ENCODE measurements at places on chromosomes 6 and 20.
A peak's percentile ranks its signal among the peaks of the same experiment; 100 is the strongest.

DNA sequence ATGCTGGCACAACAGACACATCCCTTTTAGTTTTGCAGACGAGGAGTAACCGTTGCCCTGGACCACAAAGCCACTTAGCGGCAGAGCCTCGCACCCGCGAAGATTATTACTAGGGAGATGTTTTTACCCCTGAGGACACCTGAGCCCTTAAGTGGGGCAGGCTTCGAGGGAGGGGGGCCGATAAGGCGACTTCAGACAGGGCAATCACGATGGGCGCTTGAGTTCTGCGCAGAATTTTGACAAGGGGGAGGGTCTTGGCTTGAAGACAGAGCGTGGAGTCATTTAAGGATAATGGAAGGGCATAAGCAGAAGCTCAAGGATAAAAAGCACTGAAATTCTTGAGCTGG lies 650 bp upstream of the TTK start:
- peak; percentile 27 for DNase-seq

- DNase-seq, result no peak
These were observed 746.0 kb upstream of the ADGRB3 start for GRCh38 chr6:67888886-67889681.

DNA sequence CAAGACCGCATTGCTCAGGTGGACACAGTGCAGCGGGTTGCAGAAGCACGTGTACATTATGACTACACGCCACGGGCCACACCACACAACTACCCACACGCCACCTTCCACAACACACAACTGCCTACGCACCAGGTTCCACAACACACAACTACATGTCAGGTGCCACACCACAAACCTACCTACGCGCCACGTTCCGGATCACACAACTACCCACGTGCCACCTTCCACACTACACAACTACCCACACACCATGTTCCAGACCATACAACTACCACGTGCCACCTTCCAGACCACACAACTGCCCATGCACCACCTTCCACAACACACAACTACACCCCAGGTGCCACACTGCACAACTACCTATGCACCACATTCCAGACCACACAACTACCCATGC lies 20.5 kb downstream of the THBS2 start:
- DNase-seq, result no peak

- no peak for DNase-seq
These were observed 1076.4 kb downstream of the HACE1 start for GRCh38 chr6:103783329-103783728.

DNA sequence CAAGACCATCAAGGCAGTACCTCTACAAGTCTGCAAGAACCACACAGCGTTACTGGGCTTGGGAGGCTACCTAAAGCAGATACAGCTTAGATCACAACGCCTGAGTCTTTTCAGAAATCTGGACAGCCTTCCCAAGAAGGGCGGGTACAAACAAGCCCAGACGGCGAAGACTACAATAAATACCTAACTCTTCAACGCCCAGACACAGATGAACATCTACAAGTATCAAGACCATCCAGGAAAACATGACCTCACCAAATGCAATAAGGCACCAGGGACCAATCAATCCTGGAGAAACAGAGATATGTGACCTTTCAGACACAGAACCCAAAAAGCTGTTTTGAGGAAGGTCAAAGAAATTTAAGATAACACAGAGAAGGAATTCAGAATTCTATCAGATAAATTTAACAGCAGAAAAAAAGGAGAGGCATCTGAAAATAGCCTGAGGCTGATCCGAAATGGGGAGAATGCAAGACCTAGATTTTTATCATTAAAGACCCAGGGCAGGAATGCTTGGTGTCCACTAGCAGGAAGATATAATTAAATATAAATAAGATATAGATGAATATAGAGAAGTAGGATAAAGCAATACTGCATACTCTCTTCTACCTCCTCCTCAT lies 131.7 kb upstream of the COL21A1 start:
- DNase-seq, result no peak

DNA sequence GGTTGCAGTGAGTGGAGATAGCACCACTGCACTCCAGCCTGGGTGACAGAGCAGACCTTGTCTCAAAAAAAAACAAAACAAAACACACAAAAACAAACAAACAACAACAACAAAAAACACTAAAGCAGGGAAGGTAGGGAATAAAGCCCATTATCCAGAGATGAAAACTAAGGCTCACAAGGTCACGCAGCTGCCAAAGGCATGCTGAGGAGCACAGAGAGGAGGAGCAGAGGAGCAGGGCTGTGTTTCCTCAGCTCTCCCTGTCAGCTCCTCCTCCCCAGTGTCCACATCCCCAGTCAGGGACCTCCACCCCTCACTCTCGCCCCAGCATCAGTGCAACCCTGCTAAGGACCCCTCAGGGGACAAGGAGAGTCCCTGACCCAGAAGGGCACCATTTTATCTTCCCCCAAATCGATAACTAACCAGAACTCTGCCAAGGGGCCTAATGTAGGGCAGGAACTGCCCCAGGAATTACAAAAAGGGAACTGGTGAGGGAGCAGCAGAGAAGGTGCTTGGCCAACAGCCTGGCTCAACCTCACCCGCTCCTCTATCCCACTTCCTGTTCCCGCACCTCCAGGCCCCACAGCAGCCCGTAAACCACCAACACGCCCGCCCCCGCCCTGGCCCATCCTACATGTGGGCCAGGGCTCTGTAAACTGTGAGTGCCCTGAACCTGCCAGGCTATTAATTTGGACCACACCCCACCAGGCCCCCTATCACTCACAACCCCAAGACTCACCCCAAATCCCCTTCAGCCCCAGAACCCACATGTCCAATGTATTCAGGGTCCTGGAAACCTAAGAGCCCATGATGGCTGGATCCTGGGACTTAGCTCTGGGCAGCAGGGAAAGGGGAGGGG lies 9.0 kb downstream of the TEAD3 start:
- DNase-seq, result no peak

DNA sequence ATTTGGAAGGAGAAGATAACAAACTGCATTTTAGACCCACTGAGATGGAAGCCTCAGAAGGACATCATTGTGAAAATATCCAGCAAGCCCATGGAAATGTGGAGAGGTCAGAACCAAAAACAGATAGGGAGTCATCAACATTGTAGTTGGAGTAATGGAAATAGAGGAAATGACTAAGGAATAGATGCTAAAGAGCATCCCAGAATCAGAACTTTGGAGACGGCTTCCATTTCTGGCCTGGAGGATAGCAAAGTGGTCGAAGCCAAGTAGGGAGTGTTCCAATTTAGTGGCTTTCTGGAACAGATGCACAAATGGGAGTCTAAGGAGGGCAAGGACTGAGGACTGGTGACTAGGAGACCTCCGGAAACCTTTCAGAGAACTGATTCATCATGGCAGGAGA lies 3.6 kb downstream of the BEND6 start:
- DNase-seq, result no peak

GRCh38 chr20:40749985-40750506 lies 61.0 kb upstream of the MAFB start:
- no peak for DNase-seq

GRCh38 chr6:21137700-21138335 lies 455.7 kb upstream of the SOX4 start:
- no peak for DNase-seq

DNA sequence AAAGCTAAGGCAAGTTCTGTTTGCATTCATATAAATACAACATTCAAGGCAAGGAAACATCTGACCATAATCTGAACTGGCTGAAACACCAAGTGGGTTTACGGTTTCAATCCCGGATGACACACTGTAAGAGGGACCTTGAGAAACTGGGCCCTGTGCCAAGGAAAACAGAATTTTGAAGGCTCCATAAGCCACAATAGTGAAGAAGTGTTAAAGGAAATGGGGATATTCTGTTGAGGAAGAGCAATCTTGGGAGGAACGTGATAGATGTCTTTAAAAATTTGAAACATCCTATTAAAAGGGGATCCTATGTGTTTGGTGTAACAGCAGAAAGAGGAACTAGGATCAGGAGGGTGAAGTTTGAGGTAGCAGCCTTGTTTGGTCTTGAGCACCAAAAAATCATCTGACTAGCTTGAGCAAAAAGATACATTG lies 82.4 kb upstream of the TAB2 start:
- no peak for DNase-seq

DNA sequence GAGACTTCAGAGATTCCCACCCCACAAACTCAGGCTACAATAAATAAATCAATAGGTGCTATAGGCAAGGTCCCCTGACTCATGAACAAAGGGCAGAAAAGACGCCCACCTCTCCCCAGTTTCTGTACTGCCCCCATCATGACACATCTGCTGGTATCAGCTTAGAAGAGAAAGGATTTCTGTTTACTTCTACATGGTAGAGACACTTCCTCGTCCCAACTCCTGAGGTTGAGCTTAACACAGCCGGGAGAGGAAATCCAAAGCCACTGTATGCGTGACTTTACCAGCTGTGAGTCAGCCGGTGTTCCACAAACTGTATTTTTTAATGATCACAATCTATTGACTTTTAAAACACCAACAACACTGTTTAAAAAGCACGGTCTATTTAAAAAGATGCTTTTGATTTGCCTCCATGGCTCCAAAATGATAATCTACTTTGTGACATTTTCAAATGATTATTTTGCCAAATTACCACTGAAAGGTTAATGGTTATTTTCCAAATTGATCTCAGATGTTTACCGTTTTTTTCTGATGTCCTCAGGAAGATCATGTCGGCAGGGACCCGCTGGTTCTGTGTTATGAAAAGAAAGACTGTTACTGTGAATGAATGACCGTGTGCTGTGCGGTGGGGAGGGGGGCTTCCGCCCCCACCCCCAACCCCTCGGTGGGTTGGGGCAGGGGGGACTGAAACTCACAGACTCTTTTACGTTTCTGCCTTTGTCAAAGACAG lies 72.5 kb downstream of the ATP9A start:
- no peak for DNase-seq

DNA sequence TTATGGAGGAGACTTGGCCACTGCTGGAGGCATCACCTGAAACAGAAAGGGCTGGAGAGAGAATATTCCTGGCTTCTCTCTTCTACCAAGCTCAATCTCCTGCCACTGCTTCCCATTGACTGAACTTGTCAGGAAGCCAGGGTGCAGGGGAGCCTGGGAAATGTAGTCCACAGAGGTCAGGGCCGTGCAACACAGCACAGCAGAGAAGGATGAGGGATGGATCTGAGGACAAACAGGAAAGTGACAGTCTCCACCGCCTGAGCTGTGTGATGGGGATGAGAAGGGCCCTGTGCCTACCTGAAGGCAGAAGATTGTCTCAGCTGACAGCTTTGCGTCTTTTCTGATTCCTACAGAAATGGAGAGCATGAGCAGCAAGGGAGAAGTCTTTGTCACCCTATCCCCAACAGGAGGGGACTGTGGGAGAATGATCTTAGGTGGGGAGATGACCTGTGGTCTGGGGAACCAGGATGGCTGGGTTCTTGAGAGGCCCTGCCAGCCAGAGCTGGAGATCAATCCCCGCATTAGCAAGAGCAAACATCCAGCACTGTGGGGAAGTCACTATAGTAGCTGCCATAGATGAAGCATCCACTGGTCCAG lies 114.2 kb downstream of the SNX5 start:
- no peak for DNase-seq
